ENCODE measurements at places on chromosomes 4 and X.

DNA sequence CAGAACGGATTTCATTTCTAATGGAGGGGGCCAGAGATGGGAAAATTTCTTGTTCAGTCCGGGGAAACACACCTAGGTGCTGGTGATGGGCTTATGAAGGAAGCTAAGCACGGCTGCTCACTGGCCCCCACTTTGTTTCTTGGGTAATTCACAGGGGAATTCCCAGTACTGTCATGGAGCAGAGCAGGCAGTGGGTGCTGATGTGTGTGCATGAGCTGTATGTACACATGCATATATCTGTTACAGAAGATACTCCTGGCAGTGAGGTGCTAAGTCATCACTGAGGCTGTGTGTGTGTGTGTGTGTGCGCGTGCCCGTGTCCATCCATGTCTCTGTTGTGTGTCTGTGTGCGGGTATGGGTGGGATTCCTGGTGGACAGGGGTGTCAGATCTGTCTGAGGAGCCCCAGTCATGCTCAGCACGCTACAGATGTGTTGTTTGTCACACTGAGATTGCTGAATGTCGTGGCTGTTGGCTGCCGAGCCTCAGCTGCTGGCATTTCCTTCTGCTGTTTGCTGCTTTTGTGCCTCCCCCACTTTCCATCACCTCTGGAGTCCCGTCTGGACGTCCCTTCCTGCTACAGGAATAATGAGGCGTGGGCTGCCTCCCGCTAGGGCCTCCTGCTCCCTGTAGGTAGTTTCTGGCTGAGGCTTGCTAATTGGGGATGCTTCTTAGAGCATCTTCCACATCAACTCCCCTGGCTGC lies 53.3 kb downstream of the JADE1 start:
- peak; percentile 11 for DNase-seq

DNA sequence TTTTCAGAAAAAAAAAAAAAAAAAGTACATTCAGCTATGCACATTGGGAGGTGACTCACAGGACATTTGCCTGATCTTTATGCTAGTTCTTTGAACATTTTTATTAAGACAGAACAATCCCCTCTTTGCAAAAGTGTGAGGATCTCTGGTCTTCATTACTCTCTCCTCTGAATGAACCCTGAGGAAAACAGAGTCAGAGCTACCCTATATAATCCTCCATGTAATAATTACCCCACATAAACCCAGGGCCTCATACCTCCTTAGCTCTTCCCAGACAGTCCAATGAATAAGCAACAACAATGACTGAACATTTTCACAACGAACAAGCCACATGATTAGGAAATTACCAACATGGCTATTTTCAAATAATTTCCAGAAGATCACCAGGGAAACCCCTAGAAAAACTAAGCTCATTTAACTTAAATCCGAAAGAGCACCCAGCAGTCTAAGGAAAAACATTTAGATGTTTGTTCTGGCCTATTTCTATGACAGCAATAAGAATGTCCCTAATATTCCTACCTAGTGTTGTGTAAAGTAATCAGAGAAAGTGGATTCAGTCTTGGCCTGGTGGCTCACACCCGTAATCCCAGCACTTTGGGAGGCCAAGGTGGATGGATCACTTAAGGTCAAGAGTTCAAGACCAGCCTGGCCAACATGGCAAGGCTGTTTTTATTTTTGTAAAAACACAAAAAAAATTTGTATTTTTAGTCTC lies 37.8 kb downstream of the TBC1D9 start:
- no peak for DNase-seq

- DNase-seq = no peak
These were observed 83.0 kb downstream of the FAM193A start for GRCh38 chr4:2619459-2619858.

- DNase-seq = no peak
These were observed 20.9 kb downstream of the ITIH6 start for GRCh38 chrX:54776987-54777672.

DNA sequence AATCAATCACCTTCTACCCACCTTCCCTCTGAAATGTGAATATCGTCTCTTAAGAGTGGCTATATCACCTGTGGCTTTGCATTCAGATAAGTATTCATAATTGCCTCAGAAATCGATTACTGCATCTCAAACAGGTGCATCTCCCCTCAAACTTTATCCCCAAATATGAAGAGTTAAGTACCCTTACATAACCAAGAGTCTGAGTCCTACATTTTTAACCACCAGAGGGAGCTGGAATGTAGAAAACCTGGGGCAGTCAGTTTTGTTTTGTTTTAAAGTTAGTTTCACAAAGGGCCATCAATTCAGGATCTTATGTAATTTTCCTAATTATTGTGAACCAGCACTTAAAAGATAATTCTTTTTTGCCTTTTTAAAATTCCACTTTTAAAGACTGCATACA lies 5.7 kb downstream of the TCEANC start:
- peak; percentile 14 for DNase-seq

- DNase-seq = no peak
These were observed at the start of gene SOX3 for GRCh38 chrX:140504371-140505324. TSS of gene SOX3 (minus strand) at chrX:140505069. CDS start at chrX:140505060, 9 bp downstream.

Data from germinal center (tissue), 1 donor.